NCI-H510A treated with DMSO at 0.1 percent for 48 hours (cell line): ENCODE measurements at places on chromosomes 16 and 17.

GRCh38 chr16:22692916-22693637 is 120.9 kb upstream of the HS3ST2 start:
- DNase-seq: no peak

GRCh38 chr16:3509470-3509928 is 8.7 kb downstream of the CLUAP1 start:
- DNase-seq: no peak

DNA sequence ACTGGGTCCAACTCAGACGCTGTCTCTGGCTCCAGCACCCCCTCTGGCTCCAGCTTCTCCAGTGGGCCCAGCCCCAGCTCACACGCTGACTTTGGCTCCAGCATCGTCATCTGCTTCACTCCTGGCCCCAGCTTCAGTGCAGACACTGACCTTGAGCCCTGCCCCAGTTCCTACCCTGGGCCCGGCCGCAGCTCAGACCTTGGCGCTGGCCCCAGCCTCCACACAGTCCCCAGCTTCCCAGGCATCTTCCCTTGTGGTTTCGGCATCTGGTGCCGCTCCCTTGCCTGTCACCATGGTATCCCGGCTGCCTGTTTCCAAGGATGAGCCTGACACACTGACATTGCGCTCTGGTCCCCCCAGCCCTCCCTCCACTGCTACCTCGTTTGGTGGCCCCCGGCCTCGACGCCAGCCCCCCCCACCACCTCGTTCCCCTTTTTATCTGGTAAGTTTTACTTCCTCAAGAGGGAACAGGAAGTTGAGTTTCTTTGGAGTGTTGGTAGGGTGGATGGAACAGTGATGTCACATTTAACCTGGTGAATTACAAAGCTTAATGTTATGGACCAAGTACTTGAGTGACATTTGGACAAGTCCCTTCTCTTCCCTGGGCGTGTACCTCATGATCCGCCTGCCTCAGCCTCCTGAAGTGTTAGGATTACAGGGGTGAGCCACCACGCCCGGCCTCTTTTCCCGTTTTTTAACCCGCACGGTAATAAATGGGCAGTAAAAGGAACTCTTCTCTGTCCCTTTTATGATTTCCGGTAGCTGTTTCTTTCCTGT is 23.4 kb upstream of the PHKG2 start:
- no peak for DNase-seq

GRCh38 chr16:76386784-76387183 is 109.6 kb downstream of the CNTNAP4 start:
- no peak for DNase-seq

DNA sequence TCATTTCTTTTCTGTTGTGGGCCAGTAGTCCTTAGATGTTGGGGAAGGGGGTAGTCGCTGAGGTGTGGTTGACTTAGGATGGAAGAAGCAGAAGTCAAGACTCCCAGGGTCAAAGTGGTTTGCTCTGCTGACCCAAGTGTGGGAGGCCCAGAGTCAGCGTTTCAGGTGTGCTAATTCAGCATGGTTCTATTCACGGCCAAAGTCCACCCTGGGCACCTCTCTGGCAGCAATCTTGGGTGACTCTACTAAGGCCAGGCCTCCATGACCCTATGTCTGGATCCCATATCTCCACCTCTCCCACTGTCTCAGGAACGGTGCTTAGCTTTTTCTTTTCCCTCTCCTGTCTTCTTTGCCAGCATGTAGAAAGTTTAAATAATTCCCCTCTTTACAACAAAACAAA is 32.9 kb downstream of the MAPT start:
- DNase-seq: no peak

DNA sequence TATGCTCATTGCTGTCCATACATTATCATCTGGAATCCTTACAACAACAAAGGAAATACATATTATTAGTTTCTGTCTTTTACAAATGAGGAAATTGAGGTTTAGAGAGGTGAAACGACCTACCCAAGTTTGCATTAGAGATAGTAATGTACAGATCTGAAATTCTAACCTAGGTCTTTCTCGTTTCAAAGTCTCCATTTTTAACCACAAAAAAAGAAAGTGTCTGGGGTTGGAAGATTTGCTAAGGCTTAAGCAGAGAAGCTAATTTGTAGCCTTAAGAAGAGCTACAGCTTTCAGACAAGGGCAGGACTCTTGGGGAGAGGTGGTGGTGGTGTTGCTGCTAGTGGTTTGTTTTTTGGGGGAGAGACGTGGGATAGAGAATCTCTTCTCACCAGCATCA is 19.2 kb downstream of the CIITA start:
- no peak for DNase-seq

- DNase-seq: no peak
Observed at GRCh38 chr17:83145358-83145738, 65.9 kb downstream of the METRNL start.
